ENCODE measurements at places on chromosomes 2 and 18. TPM values are rescaled to one million over a fixed set of nuclear protein-coding genes. Genes with fewer than 3 reads are reported as not detected.

- no peak for DNase-seq
These were observed 360.3 kb downstream of the IRS1 start for GRCh38 chr2:226439337-226439736.

Gene PTCD3
- 523 TPM for total RNA-seq

- peak; percentile 75 for DNase-seq
These were observed 443 bp downstream of the VAPA start for GRCh38 chr18:9914334-9914583.

- no peak for DNase-seq
These were observed 50.5 kb downstream of the MTA3 start for GRCh38 chr2:42618972-42619371.

GRCh38 chr2:118859157-118859770, 11.8 kb upstream of the EN1 start:
- no peak for DNase-seq

Gene CD226
- total RNA-seq: 6.4 TPM

Gene TNFAIP6
- total RNA-seq: not detected

DNA sequence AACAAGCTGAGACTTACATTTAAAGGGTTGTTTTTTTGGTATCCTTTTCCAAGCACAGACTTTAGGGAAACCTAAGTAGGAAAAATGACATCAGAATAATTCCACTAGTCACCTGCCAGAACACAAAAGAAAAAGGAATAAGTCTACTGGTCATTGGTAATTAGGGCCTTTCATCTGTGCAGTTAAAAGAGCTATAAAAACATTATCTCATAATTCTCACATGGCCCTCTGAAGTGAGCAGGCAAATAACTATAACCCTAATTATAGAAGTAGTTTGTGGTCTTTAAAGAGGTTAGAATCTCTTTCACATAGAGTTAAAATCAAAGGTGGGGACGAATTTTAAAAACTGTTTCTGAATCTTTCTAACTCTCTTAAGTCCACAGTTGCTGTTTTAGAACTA, 111.1 kb upstream of the B3GNT2 start:
- no peak for DNase-seq

- DNase-seq: no peak
These were observed 136.2 kb downstream of the LCLAT1 start for GRCh38 chr2:30583204-30583749.

Gene HTR2B
- total RNA-seq: not detected

GRCh38 chr18:43965691-43966090, 688.4 kb upstream of the SYT4 start:
- no peak for DNase-seq

DNA sequence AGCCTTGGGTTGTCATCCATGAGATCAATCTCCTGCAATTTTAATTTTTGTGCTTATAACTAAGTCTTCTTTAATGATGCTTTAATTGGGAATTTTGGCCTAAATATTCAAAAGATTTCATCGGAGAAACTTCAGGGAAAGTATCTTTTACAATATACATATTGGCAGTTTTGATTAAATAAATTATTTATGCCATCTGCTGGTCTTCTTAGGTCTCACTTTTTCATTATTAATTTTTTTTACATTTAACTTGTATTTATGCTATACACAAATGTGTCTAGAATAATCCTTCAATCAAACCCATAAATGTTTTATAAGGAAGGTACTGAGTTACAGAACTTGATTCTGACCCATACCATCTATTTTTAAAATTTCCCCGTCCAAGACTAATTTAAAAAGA, 95.1 kb upstream of the XPO1 start:
- no peak for DNase-seq

GRCh38 chr2:25233916-25234605, 65.7 kb upstream of the POMC start:
- no peak for DNase-seq

Gene HSPE1
- 192 TPM for total RNA-seq

DNA sequence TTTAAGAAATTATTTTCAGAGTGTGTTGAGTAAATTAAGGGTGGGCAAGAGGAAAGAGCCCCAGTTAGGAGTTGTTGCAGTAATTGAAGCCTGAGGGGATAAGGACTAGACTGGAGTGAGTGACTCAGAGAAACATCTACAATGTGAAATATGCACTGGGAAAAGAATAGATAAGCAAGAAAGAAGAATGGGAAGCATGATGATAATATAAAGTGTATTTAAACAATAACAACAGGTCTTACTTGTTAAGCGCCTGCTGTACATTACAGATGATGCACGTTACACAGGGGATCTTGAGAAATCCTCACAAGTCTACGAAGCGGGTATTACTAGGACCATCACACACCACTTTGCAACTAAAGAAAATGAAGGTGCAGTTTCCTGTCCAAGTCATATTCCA, 73.6 kb upstream of the STK17B start:
- DNase-seq: no peak

DNA sequence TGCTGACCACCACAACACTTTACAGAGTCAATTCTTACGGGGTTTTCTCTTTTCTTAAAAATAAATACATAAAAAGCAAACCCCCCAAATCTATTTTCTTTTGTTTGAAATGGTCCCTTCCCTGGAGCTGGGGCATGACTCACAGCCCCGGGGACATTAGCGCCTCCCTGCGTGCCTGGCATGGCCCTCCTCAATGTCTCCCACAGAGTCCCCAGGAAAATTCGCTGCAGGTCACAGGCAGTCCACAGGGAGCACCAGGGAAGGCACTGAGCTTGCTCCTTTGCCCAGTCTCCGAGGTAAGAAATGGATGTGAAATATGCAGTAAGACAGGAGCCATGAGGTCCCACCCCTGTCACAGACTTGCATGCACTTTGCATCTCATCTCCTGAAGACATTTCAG, 142.5 kb downstream of the LAMA1 start:
- no peak for DNase-seq

GRCh38 chr2:159010963-159011362, 42.5 kb downstream of the TANC1 start:
- DNase-seq: no peak

- no peak for DNase-seq
These were observed 246.1 kb upstream of the TNP1 start for GRCh38 chr2:217105733-217106649.

DNA sequence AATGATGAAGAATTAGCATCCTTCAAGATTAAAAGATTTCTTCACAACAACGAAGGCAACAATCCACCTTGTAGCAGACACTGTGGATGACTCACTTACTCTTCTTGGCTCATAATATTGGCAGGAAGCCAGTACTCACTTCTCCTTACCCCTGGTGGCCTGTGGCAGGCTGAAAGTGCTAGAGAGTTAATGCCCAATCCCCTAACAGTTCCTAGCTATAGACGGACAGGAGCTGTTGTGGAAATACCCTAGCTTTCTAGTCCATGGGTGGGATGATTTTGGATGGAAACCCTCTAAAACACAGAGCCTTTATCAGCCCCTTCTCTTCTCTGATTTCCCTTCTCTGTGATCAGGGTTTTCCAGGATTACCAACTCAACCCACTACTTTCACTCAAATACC, 128.6 kb upstream of the NYAP2 start:
- peak; percentile 94 for DNase-seq

Gene ZNF385B
- total RNA-seq: not detected

- DNase-seq: no peak
These were observed 222.2 kb downstream of the BCL11A start for GRCh38 chr2:60331115-60331809.

- no peak for DNase-seq
These were observed 156.2 kb upstream of the DNMT3A start for GRCh38 chr2:25497918-25498407.

- no peak for DNase-seq
These were observed 130.3 kb downstream of the TMEFF2 start for GRCh38 chr2:192064459-192064858.

DNA sequence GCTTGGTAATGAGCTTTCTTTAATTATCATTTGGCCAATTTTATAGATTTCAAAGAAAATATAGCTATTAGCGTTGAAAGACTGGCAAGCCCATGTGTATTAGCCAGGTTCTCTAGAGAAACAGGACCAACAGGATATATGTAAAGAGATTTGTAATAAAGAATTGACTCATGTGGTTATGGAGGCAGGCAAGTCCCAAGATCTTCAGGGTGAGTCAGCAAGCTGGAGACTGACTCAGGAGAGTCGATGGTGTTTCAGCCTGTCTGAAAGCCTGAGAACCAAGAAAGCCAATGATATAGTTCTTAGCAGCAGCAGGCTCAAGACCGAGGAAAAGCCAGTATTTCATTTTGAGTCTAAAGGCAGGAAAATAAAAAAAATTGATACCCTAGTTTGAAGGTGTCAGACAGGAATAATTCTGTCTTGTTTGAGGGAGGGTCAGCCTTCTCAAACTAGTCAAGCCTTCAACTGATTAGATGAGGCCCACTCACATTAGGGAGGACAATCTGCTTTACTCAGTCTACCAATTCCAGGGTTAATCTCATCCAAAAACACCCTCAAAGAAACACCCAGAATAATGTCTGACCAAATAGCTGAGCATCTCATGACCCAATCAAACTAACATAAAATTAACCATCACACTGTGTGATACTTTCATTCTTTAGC, 78.3 kb upstream of the CRIM1 start:
- no peak for DNase-seq

DNA sequence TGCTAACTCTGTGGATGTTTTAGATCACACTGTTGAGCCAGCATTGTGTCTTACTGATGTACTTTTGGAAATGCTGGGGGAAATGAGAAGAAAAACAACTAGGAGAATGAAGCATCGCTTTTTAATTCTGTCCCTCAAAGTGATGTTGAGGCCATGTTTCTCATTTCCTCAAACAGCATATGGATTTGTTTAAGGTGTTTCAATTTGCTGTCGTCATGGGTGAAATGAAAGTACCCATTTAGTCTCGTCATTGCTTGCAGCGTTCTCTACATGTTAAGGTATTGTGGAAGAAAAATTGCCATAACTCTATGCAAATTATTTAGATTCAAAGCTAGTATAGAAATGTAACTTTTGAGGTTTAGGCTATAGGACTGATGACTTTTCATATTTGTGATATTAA, 151.3 kb downstream of the KCTD1 start:
- no peak for DNase-seq

Gene CHST10
- total RNA-seq: 28.7 TPM
